ENCODE measurements at places on chromosomes 4 and X.

DNA sequence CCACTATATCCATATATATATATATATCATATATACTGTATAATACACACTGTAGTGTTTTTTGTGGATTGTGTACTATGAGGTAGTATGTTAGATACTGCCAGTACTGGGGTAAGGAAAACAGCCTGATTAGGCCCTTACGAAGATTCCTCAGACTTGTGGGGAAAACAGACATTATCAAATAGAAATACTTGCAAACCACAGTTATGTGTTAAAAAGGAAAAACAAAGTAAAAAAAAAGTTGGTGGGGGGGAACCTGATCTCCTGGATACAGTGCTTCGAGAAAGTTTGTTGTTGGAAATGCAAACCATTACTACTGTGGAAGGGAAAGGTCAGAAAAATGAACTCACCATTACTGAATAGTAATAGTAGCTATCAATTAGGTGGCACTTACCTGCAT, 53.0 kb downstream of the PKD2 start:
- no peak for DNase-seq

GRCh38 chr4:19455850-19456602, 795.7 kb upstream of the SLIT2 start:
- no peak for DNase-seq

DNA sequence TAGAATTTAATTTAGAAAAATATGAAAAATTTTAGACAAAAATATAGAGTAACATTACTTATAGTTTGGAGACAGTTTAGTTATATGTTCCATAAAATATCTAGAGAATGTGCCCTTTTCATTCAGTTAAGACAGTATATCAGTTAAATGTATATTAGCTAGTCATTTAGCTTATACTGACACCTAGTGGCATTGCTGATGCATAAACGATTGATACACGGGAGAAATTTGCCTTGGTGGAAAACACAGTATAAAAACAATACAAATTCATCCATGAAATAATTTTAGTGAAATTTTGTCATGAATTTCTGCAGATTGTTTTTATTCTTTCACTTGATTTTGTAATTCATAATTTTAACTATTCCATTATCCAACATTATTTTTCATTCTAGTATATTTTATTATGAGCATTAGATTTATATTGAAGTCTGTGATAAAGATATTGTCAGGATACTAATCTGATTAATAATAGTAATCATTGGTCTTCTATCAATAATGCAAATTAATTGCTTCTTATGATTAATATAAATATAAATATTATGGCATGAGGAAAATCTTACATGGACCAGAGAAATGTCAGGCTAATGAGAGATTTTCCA, 219.0 kb downstream of the TLL1 start:
- no peak for DNase-seq

- DNase-seq = no peak
These were observed 136.1 kb upstream of the ARSJ start for GRCh38 chr4:114115526-114115925.

- no peak for DNase-seq
These were observed 2.4 kb upstream of the CSN3 start for GRCh38 chr4:70239884-70240591.

DNA sequence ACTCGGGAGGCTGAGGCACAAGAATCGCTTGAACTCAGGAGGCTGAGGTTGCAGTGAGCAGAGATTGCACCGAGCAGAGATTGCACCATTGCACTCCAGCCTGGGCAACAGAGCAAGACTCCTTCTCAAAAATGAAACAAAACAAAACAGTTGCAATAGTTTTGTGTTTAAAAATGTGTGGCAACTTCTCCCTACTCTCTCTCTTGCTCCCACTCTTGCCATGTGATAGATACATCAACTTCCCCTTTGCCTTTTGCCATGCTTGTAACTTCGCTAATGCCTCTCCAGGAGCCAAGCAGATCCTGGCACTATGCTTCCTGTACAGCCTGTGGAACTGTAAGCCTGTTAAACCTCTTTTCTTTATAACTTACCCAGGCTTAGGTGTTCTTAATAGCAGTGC, 52.5 kb upstream of the INTU start:
- DNase-seq = no peak

GRCh38 chrX:2665387-2666304, 25.4 kb upstream of the CD99 start:
- no peak for DNase-seq

DNA sequence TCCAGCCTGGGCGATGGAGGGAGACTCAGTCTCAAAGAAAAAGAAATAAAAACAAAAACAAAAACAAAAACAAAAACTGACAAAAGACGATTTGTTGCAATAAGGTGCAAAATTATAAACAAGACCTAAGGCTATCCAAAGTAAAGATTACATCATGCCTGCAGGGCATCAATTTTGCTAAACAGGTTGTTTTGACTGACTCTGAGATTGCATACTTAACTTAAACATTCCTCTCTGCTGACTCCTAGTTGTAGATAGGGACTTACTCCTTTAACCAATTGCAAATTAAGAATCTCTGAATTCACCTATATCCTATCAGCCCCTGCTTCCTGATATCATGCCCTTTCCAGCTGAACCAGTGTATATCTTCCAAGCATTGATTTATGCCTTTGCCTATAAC, 2687.3 kb downstream of the PCDH7 start:
- DNase-seq = no peak

GRCh38 chr4:174631901-174632758, 109.8 kb upstream of the HPGD start:
- DNase-seq = no peak

DNA sequence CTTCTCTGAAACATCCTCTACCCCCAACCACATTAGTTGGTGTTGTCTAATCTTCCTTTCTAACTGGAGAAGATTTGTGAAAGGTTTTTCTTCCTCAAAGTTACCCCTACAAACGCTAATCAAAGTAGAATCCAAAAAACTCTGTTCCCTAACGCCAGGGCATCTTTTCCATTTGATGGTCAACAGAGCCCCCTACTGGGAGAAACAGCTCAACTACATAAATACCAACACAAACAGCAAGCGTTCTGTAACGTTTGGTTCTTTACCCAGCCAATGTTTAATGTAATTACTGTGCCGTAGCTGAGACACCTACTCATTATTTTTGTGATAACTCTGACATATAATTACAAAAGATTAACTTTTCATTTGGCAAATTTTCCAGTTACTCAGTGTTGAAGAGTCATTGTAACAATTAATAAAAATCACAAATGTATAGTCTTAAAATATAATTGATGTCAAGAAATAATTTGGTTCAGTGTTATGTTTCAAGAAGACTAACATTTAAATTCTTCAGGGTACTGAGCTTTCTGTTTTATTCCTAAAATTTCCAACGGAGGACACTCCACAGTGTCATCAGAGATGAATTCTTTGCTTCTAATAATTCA, 94.9 kb upstream of the TBC1D9 start:
- DNase-seq = no peak

DNA sequence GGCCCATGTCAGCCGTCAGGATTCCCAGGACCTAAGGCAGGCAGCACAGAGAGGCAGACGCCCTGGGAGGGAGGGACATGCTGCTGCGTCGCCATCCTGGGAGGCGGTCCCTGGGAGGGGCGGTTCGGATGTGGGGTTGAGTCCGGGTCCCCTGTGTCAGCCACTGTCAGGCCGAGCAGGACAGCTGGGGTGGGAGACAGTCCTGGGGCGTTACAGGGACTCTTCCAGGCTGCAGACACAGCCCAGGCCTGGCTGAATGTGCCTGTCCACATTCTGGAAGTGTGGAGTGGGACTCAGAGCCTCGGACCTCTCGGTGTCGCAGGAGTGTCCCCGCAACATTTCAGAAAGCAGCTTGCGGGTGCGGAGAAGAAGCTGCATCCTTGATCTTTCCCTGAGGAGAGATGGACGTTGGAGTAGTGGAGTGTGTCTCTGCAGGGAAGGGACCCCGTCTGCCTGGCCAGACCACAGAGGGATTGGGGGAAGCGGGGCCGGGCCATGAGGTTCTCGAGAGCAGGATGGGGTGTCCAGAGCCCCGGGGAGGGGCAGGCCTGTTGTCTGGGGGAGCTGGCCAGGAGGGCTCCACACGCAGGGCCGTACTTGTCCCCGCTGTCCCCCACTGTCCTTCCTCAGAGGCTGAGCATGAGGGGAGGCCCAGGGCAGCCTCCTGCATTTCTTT, 6.1 kb downstream of the AKAP17A start:
- no peak for DNase-seq

DNA sequence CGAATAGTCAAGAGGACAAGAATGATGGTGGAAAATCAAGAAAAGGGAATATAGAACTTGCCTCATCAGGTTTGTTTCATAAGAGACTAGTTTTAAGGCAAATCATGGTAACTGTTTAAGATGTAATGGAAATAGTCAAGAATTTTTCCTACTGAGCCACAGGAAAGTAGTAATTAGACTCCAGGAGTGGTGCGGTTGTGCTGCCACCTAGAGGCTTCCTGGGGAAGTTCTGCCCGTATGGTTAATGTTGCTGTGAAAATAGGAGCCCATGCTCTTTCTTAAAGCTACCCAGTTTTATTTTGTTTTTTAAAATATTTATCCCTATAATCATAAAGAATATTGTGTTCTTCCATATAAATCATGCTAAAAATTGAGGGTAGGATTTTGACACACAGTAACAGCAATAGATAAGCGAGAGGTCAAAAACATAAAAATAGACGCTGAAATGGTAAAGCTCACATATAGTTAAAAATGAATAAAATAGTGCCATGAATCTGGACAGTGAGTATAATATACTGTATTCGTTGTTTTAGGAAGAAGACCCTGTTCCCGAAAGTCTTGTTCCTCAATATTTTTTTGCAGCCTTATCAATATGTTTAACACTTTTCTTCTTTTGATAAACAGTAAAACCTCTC, 87.0 kb downstream of the PHOX2B start:
- DNase-seq = no peak

DNA sequence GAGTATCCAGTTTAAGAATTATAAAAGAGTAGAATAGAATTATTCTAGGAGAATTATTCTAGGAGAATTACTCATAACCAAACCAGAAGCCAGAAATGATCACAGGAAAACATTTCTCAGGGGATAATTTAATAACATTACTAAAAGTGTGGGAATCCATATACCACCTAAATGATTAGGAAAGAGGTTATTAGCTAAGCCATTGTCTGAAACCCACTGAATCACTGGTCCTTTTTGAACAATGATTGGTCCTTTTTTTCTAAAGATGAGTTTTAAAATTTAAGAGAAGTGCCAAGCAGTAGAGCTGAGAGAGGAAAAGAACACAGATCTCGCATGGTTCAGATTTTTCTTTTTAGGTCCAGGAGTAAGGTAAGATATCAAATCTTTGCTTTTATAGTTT, at the start of gene ODAM:
TSS of gene ODAM (plus strand) at position 301 of the 400 bp plus-strand sequence. CDS start 819 bp downstream, outside the sequence.
- DNase-seq = no peak

DNA sequence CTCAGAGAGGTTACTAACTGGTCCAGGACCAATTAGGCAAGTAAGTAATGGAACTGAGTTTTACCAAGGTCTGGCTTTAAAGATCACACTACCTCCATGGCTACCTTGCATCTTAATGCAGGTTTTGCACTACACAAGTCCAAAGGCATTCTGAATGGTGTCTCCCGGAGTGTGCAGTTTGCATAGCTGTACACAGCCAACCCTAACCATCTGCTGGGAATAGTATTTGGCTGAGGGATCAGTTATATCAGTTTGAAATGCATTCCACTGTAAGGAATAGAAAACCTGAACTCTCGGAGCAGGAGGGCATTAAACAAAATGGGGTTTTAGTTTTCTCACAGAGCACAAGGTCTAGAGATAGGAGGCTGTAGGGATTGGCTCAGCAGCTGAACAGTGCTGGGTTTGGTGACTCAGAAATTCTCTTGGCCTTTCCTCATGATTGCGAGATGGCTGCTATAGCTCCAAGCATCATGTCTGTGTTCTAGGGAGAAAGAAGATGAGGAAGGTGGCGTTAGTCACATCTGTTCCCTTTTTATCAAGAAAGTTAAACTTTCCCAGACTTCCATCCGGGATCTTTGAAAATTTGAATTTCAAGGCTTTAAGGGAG, 177.1 kb downstream of the NHS start:
- no peak for DNase-seq

DNA sequence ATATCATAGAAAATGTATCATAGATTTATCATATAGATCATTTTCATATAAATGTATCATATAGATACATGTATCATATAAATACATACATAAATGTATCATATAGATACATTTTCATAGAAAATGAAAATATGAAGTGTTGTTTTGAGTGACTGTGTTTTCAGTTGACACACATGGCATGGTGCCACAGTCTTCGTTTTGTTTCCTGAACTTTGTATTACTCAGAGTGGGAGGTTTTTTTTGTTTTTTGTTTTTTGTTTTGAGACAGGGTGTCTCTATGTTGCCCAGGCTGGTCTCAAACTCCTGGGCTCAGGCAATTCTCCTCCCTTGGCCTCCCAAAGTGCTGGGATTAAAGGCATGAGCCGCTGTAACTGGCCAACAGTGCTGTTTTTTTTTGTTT, 3.9 kb downstream of the RBM10 start:
- DNase-seq = no peak

- DNase-seq = no peak
These were observed 147.7 kb downstream of the DCK start for GRCh38 chr4:71141125-71141524.

DNA sequence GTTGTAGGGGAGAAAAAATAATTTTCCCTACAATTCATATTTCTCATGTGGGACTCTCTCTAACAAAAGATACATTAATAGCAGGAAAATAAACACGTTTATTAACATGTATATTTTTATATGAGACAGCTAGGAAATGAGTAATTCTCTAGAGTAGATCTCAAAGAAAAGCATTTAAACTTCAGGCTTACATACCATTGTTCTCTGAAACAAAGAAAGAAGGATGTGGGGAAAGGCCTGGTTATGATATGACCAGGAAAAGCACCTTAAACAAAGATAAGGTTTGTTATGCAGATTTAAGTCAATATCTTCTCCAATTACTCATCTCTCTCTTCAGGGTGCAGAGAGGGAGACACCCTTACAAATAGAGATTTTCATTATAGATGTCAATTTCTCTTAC, 131.3 kb downstream of the SLC7A11 start:
- DNase-seq = no peak

Measured in effector CD4-positive, alpha-beta T cell (primary cell).